ENCODE measurements at places on chromosomes 12 and 14.

GRCh38 chr12:82817368-82817767 lies 130.7 kb downstream of the TMTC2 start:
- no peak for DNase-seq

DNA sequence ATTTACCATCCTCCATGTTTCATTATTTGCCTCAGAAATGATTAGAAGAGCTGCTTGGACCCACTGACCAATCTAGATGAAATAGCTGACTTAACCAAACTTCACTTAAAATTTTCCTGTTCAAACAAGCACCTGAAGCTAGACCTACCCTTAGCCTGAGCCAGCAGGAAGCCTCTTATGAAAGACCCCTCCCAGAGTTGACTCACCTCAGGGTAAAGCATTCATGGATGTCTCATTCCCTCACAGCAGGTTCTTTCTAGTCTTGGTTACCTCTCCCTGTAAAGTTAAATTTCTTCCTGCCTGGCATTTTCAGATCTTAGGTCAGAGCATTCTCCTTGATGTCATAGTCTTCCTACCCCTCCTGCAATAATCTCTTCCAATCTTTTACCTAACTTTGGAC lies 1209.8 kb downstream of the FLRT2 start:
- DNase-seq: no peak

- DNase-seq: no peak
Observed at GRCh38 chr12:30164382-30165318, 380.9 kb upstream of the TMTC1 start.

DNA sequence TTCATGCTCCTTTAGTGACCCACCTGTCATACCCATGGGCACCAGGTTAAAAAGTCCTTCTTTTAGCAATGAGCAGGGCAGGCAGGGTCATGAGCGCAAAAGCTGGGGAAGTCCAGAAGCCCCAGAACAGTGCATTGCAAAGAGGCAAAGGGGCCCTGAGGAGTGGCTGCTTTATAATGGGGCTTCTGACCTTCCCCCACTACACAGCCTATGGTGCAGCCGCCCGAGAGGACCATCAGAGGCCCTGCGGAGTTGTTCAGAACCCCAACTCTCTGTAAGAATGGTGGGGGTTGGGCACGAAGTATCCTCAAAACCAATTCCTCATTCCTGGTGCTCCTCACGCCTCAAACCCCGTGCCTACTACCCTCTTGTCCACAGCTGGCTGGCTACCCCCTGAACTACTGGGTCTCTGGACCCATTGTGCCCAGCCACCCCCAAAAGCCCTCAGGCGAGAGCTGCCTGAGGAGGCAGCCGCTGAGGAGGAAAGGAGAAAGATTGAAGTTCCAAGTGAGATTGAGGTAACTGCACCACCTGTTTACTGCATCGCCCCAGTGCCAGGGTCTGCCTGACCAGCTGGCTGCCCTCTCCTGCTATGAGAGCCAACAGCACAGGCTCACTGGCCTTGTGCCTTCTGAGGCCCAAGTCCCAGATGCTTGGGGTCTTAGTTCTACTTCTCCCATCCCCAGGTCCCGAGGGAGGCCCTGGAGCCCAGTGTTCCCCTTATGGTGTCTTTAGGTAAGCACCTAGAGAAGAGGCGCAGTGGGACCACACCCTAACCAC lies 6.7 kb downstream of the REC8 start:
- DNase-seq: no peak

- DNase-seq: no peak
Observed at GRCh38 chr14:97251491-97252155, 454.4 kb downstream of the VRK1 start.

DNA sequence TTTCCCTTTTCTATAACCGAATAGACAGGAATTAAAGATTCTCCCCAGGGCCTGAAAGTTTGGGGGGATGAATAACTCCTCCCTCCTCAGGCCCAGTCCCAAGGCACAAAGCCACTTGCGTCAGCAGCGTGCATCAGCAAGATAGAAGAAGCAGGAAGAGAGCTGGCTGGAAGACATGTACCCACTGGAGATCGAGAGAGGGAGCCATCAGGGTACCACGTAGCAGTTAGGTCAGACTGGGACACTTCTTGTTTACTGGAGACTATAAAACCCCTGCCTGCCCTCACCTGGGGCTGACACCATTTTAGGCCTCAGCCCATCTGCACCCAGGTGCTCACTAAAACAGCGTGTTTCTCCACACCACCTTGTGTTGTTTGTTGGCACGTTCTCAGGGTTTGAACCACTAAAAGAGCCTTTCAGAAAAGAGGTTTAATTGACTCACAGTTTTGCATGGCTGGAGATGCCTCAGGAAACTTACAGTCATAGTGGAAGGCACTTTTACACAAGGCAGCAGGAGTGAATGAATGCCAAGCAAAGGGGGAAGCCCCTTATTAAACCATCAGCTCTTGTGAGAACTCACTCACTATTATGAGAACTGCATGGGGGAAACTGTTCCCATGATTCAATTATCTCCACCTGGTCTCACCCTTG lies 93.2 kb downstream of the TMTC3 start:
- DNase-seq: no peak

DNA sequence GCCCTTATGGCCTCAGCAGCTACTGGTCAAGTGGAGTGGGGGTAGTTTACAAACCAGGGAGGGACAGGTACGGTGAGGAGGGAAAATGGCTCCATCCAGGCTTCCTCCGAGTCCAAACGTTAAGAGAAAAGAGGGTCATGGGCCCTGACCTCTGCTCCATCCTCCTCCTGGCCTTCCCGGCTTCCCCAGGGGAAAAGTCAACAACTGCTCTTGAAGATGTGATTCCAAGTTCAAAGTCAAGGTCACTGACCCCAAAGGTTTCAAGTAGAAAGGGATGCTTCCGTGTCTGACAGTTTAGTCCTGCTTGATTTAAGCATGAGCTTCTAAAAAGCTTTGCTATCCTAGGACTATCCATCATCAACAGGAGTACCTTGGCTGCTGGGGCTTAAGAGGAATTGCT lies 28.5 kb downstream of the CCDC88C start:
- DNase-seq: no peak

DNA sequence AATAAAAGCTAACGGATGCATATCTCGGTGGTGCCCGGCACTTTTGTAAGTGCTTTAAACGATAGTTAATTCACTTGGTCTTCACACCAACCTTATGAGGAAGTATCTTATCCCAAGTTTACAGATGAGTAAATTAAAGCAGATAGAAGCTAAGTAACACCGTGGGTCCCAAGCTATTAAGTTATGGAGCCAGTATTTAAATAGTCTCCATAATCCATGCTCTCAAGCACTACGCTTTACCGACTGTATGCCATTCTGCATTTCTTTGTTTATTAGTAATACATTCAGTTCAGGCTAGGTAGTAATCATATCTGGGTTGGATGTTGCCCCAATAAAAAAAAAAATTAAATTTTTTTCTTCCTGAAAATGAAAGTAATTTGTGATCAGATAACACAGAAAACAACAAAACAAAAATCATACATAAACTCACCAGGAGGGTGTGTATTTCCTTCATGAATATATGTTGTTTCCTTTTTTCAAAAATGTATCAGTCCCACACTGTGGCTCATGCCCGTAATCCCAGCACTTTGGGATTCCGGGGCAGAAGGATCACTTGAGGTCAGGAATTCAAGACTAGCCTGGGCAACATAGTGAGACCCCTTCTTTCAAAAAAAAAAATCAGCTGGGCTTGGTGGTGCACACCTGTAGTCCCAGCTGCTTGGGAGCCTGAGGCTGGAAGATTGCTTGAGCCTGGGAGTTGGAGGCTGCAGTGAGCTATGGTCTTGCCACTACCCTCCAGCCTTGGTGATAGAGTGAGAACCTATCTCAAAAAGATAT lies 1.4 kb upstream of the M6PR start:
- DNase-seq: no peak

- DNase-seq: no peak
Observed at GRCh38 chr12:82648259-82648909, 38.3 kb upstream of the TMTC2 start.

DNA sequence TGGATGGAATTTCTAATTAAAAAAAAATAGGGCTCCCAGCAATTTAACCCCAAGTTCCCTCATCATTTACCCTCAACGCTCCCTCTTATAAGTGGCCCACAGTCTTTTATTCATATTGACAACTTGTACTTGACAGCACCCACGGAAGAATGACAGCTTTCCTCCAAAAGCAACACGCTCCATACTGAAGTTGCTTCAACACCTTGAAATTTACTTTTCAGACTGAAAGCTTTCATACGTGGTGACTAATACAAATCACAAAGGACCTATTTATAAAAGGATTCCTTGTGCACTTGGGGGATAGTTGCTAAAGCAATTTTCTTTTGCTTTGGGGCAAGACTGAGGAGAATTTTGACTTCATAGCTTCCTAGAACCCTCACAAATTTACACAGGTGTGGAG lies 1629.4 kb upstream of the SEL1L start:
- no peak for DNase-seq

Data from NCI-H1436 (cell line).